ENCODE measurements at places on chromosomes 3 and 15.

DNA sequence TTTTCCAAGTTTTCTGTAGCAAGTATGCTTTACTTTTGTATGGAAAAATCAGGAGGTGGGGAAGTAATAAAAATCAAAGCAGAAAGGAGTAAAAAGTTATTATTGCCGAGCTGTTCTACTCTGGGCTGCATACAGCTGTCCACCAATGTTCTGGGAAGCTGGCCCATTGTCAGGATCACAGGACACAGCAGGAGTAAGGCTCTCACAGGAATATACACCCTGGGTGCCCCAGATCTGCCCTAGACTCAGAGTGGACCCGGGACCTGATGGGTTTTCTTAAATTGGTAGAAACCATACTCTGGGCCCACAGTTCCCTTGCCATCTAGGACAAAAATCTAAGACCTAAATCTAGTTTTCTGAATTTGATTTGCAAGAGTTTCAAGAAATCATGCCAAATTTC, 60.4 kb downstream of the TNIK start:
- no peak for DNase-seq

GRCh38 chr3:138888560-138888959, 53.8 kb upstream of the PIK3CB start:
- DNase-seq: no peak

GRCh38 chr15:57216288-57216687, 160.0 kb upstream of the CGNL1 start:
- DNase-seq: no peak

- DNase-seq: no peak
Measured at GRCh38 chr3:184008161-184008560, 9.5 kb downstream of the ABCC5 start.

DNA sequence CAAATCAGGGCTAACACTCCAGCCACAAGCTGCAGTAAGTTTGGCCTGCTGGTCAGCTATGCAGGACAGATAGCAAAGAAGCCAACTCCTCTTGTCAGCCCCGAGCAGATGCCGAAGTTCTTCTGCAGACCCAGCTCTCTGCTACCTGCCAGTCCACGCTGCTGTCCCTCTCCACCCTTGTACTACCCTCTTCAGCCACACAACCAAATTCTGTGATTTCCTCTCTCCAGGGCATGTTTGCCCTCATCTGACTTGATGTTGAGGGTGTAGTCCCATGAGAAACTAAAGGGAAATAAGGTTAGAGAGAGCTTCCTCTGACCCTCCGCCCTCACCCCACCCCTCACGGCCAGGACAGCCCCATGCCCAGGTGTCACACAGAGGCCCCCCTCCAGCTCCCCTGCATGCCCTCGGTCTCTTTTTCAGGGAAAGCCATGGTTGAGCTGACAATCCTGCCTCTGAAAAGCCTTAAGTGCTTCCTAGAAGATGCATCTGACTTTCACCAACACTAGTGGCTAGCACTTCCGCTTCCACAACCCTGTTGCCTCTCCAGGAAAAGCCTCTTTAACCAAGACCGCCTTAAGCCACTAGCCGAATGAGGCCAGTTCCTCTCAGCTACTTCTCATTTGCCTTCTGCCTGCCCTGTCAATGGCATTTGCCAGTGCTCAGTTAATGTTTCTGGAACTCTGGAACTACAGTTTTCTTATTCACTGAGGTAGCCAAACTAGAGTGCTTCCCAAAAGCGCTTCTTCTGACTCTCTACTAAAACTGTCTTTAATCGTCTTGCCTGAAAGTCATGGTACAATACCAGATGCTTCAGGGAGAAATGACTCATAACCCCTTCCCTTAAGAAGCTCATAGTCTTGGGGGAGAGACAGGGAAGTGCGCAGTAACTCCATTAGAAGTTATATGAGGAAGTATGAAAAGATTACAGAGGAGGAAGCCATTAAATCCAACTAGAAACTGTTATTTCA, 300.4 kb upstream of the STT3B start:
- no peak for DNase-seq

GRCh38 chr3:87318617-87319021, 42.2 kb upstream of the POU1F1 start:
- no peak for DNase-seq

GRCh38 chr3:32240159-32240545, 1.7 kb downstream of the CMTM8 start:
- peak; percentile 15 for DNase-seq

DNA sequence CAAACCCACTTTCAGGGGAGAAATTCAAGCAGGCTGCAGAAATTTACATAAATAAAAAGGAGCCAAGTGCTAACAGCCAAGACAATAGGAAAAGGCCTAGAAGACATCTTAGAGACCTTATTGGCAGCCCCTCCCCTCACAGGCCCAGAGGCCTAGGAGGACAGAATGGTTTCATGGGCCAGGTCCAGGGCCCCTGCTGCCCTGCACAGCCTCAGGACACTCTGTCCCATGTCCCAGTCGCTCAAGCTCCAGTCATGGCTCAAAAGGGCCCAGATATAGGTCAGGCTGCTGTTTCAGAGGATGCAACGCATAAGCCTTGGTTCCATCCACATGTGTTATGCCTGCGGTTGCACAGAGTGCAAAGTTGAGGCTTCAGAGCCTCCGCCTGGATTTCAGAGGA, 55.8 kb downstream of the SLC41A3 start:
- no peak for DNase-seq

DNA sequence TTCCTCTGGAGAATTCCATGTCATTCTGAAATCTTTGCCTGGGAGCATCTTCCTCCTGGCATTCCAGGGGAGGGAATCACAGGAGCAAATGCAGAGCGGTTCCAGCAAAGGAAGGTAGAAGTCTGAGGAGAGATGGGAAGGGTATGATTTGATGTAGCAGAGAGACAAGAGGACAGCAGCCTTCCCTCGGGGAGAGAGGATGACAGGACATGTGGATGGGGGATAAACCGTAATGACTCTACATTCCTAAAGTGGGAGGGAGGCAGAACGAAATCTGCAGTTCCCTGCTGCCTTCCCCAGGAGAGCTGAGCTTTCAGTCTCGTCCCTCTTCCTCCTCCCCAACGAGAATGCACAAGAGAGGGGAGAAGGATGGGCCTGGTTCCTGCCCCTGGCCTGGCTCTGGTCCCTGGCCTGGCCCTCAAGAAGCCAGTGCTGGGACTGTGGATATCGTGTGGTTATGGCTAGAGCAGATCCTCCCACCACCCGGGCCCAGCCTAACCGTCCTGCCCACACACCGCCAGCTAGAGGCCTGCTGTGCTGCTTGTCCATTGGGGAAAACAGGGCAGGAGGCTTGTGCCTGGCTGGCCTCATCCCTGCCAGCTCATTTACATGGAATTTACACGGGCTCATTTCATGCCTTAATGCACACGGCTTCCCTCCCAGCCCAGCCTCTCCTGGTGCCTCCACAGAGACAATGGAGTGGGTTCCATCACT, 26.6 kb downstream of the SEMA7A start:
- no peak for DNase-seq

DNA sequence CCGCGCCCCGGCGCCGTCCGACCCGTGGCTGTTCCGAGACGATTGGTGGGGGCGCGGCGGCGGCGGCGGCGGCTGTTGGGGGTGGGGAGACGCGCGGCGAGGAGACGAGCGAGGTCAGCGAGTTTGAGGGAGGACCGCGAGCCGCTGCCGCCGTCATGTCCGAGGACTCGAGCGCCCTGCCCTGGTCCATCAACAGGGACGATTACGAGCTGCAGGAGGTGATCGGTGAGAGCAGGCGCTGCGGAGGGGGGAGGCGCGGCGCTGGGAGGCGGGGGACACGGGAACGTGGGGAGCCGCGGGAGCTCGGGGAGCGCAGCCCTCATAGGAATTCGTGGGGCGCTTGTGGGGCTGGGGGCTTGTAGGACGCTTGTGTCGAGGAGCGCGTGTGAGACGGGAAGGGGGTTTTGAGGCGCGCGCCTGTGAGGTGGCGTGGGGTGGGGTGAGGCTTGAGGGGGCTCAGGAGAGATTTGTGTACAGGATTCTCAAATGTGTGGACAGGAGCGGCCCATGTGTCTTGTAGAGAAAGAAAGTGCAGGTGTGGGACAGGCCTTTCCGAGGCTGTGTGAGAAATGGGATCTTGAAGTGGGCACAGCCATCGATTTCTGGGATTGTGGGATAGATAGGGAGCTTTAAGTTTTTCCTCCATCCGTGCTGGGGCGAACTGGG, 518 bp downstream of the OXSR1 start:
- DNase-seq: no peak

GRCh38 chr3:72381584-72381983, 466.7 kb downstream of the SHQ1 start:
- no peak for DNase-seq

DNA sequence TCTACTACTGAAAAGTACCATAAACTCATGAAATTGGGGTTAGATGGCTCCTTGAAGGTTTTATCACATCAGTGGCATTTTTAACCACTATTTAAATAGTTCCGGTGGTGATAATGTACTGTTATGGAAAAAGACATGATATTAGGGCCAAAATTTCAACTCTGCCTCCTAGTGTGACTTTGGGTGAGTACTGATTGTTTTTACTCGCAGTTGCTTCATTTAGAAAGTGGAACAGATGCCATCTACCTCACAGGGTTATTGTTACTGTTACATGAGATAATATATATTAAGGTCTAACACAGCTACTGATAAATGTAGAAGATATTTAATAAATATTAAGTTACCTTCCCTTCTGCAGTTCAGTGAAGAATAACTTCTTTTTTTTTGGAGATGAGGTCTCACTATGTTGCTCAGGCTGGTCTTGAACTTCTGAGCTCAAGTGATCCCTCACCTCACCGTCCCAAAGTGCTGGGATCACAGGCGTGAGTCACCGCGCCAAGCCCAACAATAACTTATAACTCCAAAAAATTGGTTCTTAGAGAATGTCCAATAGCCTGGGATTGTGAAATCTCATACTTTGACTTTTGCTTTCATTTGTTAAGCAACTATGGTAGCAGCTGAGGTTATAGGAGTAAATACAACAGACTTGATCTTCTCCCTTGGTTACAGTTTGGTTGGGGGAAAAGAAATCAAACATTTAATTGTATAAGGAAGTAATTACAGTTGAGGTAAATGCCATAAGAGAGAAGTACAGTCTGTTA, 48.3 kb downstream of the MEF2A start:
- no peak for DNase-seq

DNA sequence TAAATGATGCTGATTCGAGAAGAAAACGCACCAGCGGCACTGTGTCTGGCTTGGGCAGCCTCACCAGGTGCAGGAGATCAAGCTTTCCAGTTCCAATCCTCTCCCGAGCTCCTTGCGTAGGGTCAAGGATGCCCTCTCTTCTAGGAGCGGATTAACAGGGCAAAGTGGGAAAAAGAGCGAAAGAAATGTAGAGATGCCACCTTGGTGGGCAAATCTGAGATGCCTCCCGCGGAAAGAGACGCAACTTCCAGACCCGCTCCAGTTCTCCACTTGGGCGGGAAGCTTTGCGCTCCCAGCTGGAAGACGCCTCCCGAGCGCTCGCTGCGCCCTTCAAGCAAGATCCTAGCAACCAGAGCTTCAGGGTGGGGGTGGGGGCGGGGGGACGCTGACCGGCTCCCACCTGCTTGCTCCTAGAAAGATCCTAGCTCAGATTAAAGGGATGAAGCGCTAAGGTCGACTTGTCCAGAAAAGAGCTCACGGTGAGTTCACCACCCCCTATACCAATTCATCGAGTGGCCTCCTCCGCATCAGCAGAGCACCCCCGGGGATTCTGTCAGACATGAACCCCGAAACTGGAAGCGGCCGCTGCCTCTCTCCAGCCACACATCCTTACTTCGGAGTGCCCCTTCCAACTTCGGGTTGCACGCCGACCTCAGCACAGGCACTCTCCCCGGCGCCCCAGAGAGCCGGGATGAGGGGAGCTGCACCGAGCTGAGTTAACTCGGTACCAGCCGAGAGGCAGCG, 769 bp downstream of the TAFA4 start:
- no peak for DNase-seq

GRCh38 chr15:25052191-25052999, 97.6 kb downstream of the SNRPN start:
- no peak for DNase-seq

GRCh38 chr3:195762611-195763010, 41.8 kb downstream of the MUC20 start:
- no peak for DNase-seq

- no peak for DNase-seq
Measured at GRCh38 chr3:152879130-152879789, 44.3 kb downstream of the P2RY1 start.

DNA sequence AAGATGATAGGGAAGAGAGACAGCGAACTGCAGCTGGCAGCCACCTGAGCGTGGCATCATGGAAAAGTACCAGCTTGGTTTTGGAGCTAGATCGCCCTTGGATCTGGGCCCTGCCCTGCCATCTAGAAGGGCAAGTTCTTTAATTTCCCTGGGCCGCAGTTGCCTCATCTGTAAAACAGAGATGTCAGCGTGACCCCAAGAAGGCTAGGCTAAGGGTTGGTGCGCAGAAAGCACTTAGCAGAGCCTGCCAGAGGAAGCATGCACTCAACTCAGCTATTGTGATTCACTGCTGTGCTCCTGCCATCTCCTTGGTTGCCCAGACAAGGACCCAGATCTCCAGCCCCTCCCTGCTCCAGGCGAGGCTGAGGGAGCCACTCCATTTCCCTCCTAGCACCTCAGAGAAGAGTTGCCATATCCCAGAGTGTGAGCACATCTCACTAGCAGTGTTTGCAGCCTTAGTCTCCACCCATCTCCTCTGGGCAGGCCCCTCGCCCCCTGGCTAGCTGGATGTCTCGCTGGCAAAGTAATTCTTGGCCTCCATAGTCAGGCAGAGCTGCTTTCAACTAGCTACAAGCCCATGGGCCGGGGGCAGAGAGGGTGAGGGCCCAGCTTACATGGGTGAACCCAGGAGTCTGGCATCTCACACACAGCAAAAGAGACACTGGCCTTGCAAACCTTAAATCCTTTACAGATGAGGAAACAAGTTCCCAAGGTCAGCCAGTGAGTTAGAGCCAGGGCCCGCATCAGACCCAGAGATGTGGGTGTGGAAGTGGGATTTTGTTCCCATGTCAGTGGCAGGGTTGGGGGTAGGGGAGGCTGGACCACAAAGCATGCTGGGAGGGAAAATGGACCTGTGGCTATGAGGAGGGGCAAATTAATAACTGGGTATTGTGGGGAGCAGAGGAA, 280.7 kb upstream of the TLE3 start:
- no peak for DNase-seq

GRCh38 chr3:16329826-16330129, 64.8 kb downstream of the OXNAD1 start:
- no peak for DNase-seq

DNA sequence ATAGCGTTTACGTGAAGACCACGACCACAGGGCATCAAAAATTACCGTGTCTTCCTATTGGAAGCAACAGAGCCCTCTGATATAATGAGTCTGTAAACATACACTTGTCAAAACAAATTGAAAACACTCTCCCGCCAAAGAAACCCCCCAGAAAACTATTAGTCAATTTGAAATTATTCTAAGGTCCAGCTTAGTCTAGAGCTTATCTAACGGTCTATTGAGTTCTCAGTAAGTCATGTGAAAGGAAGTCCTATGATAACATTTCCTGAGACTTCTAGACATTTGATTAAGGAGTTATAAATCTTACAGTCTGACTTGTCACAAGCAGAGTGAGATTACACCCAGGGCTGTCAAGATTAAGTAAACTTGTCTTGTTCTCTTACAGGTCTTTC, 356.3 kb downstream of the FOXP1 start:
- no peak for DNase-seq

GRCh38 chr3:24023197-24023596, 78.1 kb downstream of the NR1D2 start:
- no peak for DNase-seq
